ENCODE measurements at places on chromosomes 4 and X. TPM values are rescaled to one million over a fixed set of nuclear protein-coding genes. Genes with fewer than 3 reads are reported as not detected.

The PWWP3B gene
- total RNA-seq = not detected

The MEPE gene
- 0.24 TPM for total RNA-seq

The RGS12 gene
- total RNA-seq = 79.6 TPM

The NCAPG gene
- total RNA-seq = 54.1 TPM

The TBX22 gene
- not detected for total RNA-seq

GRCh38 chr4:73206236-73206635 is 52.4 kb downstream of the ANKRD17 start:
- H3K36me3 ChIP-seq = peaks cover 4% of the 10 kb centered on the region
- H3K4me3 ChIP-seq = no peak overlapping the region
- no peak for DNase-seq

DNA sequence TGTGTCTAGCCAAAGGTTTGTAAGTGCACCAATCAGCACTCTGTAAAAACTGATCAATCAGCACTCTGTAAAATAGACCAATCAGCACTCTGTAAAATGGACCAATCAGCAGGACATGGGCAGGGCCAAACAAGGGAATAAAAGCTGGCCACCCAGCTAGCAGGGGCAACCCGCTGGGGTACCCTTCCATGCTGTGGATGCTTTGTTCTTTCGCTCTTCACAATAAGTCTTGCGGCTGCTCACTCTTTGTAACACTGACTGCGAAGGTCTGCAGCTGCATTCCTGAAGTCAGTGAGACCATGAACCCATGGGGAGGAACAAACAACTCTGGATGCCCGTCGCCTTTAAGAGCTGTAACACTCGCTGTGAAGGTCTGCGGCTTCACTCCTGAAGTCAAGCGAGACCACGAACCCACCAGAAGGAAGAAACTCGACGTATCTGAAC is 14.3 kb downstream of the HNRNPDL start:
- peaks cover 3% of the 10 kb centered on the region for H3K4me1 ChIP-seq
- H3K27ac ChIP-seq = no peak overlapping the region
- no peak overlapping the region for H3K4me3 ChIP-seq
- H3K27me3 ChIP-seq = no peaks in the 10 kb centered on the region
- no peaks in the 10 kb centered on the region for H3K36me3 ChIP-seq

DNA sequence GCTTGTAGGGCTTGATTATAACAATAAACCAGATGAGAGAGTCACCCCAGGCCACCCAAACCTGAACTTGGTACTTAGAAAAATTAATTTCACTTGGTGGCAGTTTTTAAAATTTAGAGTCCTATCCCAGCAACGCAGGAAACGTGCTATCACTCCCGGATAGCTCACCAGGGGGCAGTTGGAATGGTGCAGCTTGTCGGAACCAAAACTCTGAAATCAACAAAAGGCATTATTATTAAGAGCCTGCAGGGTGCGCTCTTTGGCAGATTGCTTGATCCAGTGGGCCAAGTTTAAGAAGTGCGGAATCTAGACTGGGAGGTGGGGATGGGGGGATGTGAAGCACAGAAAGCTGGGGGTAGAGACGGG is 2.4 kb downstream of the FRAS1 start:
- H3K27me3 ChIP-seq = peaks cover 56% of the 10 kb centered on the region
- H3K4me1 ChIP-seq = peaks cover 24% of the 10 kb centered on the region
- H3K36me3 ChIP-seq = no peaks in the 10 kb centered on the region
- DNase-seq = no peak

DNA sequence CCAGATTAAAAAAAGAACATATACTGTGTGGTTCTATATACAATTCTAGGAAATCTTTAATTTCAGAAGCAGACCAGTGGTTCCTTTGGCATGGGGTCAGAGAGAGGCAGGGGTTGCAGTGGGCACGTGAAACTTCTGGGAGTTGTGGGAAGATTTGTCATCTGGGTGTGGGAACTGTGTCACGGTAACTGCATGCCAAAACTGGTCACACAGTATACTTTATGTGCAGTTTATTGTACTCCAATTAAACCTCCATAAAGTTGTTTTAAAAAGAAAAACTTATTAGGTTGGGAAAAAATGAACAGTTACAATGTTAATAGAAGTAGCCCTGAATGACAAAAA is 26.7 kb upstream of the STS start:
- peaks cover 22% of the 10 kb centered on the region for H3K4me1 ChIP-seq
- peak overlapping the region; percentile 56 for H3K27ac ChIP-seq
- H3K36me3 ChIP-seq = no peaks in the 10 kb centered on the region
- no peak overlapping the region for H3K4me3 ChIP-seq

DNA sequence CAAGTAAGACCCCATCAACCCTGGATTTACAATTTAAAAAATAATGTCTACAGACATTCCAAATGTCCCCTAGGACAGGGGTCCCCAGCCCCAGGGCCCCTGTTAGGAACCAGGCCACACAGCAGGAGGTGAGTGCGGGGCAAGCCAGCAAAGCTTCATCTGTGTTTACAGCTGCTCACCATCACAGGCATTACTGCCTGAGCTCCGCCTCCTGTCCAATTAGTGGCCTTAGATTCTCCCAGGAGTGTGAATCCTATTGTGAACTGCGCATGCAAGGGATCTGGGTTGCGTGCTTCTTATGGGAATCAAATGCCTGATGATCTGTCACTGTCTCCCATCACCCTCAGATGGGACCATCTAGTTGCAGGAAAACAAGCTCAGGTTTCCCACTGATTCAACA is 146.1 kb downstream of the ATP10D start:
- H3K4me3 ChIP-seq = no peak overlapping the region
- H3K4me1 ChIP-seq = no peaks in the 10 kb centered on the region

- no peak overlapping the region for H3K4me3 ChIP-seq
- no peak for DNase-seq
- no peak overlapping the region for H3K27ac ChIP-seq
- no peaks in the 10 kb centered on the region for H3K36me3 ChIP-seq
- H3K27me3 ChIP-seq = no peaks in the 10 kb centered on the region
Measured at GRCh38 chr4:138279286-138279685, 37.1 kb upstream of the SLC7A11 start.

DNA sequence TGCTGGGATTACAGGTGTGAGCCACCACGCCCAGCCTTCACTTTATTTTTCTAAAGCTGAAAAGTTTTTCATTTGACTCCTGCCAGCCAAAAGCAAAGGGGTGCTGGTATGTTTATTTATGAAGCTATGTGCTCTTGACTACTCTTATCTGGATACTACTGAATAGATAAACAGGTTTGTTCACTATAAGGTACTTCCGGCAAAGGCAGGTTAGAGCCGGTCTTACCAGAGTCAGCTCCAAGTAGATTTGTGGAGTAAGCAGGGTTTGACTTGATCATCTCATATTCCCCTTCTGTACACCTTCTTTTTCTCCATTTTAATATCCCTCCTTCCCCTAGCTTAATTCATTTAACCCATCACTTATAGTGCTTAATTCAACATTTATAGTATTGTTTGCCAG is 175.4 kb upstream of the MBNL3 start:
- DNase-seq = no peak
- no peaks in the 10 kb centered on the region for H3K27me3 ChIP-seq
- no peak overlapping the region for H3K27ac ChIP-seq

- no peak overlapping the region for H3K4me3 ChIP-seq
- H3K27me3 ChIP-seq = no peaks in the 10 kb centered on the region
- H3K36me3 ChIP-seq = no peaks in the 10 kb centered on the region
- no peaks in the 10 kb centered on the region for H3K4me1 ChIP-seq
Measured at GRCh38 chrX:21802054-21802670, 37.3 kb upstream of the MBTPS2 start.

GRCh38 chr4:184384810-184385557 is 89.4 kb downstream of the IRF2 start:
- H3K36me3 ChIP-seq = peaks cover 15% of the 10 kb centered on the region
- no peak for DNase-seq
- no peak overlapping the region for H3K4me3 ChIP-seq

GRCh38 chr4:156321203-156321602 is 367.5 kb upstream of the CTSO start:
- peaks cover 20% of the 10 kb centered on the region for H3K4me1 ChIP-seq
- DNase-seq = no peak
- no peak overlapping the region for H3K4me3 ChIP-seq
- no peaks in the 10 kb centered on the region for H3K36me3 ChIP-seq
- no peak overlapping the region for H3K27ac ChIP-seq
- H3K27me3 ChIP-seq = no peaks in the 10 kb centered on the region

All from SJSA1 (cell line).